M059J (cell line): ENCODE measurements at places on chromosomes 12 and 14. TPM values are rescaled to one million over a fixed set of nuclear protein-coding genes. Genes with fewer than 3 reads are reported as not detected.

- no peak for DNase-seq
These were observed 50.9 kb downstream of the ALG10B start for GRCh38 chr12:38367506-38367905.

DNA sequence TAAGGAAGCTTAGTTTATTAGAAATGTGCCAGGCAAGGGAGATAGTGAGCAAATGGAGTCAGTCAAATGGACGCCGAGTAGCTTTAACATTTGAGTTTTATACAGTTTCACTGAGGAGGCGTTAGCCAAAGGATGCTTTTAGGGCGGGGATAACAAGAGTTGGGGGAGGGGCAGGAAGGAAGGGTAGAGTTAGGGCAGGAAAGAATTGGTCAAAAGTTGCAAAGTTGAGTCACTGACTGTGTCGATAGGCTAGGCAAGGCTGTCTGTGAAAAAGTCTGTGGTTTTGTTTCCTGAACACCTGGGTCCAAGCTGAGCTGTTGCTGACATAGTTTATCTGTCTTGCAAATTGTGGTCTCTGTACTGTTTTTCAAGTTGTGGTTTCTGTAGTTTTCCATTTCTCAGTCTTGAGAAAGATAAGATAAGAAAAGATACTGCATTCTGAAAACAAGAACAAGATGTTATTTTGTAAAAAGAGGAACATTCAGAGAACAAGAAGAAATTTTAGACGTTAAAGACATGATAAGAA, 62.6 kb upstream of the RESF1 start:
- peak; percentile 71 for DNase-seq

The USP44 gene
- 0.02 TPM in 1 of 2 replicates, not detected in the other for total RNA-seq

The TPPP2 gene
- total RNA-seq = not detected in 2 replicates

The CLEC1A gene
- total RNA-seq = 0.99 and 2.7 TPM in 2 replicates
